ENCODE measurements at places on chromosomes 13 and 19.

DNA sequence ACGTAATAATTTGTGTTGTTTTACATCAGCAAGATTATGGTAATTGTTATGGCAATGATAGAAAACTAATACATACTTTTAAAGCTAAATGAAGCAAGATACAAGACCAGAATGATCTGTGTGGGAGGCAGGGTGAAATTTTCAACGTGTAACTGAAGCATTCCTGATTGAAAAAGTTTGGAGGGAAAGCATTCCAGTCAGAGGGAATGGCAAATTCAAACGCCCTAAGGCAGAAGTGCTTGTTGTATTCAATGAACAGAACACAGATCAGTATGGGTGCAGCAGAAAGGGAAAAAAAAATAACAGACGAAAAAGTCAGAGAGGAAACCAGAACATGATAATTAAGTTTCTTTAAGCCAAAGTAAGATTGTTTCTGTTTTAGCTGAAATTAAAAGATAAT, 928.5 kb upstream of the SLITRK1 start:
- no peak for DNase-seq

DNA sequence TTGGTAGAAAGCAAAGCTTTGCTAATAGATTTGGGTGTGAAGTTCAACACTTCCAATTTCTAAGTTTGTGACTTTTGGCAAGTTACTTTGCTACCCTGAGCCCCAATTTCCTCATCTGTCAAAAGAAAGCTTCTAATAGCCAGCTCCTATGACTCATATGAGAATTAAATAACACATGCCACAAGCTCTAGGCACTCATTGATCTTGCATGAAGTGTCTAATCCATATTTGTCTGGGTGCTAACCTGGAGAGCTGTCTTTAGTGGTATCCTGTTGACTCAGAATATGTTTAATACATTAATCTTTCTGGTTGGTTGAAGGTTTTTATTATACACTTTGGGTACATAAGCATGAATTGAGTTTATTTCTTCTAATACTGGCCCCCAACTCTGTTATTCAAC, 188.8 kb downstream of the POSTN start:
- no peak for DNase-seq

GRCh38 chr13:60000081-60000480, 163.6 kb downstream of the DIAPH3 start:
- no peak for DNase-seq

- no peak for DNase-seq
These were observed 828.3 kb upstream of the MIR17HG start for GRCh38 chr13:90519157-90519556.

GRCh38 chr13:46656786-46657185, 103.8 kb downstream of the LRCH1 start:
- DNase-seq, result no peak

DNA sequence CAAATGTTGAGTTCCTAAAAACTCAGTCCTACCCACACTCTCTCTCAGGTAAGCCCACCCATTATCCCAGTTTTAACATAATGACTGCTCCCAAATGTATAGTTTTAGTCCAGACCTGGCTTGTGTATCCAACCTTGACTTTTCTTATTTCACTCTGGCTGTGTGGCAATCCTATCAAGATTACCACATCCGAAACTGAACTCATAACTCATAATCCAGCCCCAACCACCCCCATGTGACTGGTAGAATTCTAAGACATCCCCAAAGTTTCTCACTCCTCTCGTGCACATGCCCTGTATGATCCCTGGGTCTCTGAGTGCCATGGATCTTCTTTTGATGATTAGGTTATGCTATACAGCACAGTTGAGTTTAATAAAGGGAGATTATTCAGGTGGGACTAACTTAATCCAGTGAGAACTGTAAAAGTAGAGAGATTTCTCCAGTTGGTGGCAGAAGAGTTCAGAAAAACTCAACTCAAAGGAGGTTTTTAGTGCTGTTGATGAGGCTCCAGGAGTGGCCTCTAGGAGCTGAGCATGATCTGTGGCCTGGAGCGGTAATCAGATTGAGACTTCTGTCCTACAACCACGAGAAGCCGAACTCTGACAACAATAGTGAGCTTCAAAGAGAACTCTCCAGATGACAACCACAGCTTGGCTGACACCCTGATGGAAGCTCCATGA, 413.4 kb downstream of the ZNF536 start:
- no peak for DNase-seq

DNA sequence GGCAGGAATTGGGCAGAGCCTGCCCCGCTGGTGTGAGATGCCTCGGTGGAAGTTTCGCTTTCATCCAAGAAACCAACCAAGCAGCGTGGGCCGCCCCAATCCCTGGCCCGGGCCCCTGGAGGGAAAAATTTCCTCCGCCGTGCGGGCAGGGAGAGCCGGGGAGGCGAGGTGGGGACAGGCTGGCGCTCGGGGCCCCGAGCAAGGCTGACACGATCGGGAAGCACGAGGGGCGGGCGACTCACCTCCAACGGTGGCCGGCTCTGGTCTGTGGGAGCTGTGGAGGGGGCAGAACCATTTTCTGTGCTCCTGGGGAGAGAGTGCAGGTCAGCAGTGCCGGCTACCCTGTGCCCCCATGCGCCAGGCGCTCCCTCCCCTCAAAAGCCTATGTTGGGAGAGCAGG, 11.0 kb downstream of the RNF126 start:
- DNase-seq, result no peak

DNA sequence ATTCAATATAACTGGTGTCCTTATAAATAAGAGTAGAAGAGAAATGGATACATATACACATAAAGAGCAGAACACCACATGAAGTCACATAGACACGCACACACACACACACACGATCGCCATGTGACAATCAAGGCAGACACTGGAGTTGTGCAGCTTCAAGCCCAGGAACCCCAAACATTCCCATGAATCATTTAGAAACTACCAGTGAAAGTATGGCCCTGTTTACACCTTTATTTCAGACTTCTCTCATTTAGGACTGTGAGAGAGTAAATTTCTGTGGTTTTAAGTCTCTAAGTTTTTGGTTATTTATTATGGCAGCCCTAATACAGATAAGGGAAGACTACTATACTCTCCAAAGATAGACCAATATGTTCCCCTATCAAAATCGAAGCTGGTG, 20.4 kb upstream of the TNFSF13B start:
- no peak for DNase-seq

DNA sequence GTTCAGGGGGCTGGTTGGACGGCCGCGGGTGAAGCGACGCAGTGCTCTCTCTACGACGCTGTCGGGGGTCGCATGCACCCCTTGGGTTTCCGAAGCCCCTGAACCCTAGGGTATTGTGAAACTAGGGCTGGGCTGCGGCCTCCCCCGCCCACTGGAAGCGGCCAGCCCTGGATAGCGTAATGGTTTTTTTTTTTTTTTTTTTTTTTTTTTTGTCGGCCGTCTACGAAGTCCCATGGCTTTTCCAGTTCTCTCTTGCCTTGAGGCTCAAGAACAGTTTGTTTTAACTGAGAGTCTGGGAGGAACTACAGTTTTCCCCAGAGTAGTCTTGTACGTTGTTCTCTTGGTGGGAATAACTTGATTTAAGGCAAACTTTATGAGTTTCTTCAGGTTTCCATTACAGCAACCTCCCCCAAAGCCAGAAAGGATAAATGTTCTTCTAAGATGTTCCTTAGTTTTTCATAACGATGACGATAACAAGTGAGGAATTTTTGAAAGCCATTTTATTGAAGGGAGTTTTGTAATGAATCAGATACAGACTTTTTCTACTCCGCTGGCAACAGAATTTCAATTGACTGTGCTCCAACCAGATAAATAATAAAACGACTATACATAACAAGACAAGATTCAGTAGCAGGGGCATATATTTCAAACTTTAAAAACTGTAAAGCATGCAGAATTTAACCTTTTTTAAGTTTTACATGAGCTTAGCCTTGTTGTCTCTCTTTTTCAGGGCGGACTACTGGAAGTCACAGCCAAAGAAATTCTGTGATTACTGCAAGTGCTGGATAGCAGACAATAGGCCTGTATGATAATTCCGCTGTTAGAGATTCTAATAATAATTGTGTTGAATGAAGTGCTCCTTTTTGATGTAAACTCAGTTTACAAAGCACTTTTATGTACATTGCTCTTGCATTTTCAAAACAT, 867 bp downstream of the WBP4 start:
- no peak for DNase-seq

GRCh38 chr13:99960663-99961311, 10.8 kb downstream of the ZIC5 start:
- DNase-seq, result no peak

- no peak for DNase-seq
These were observed 308.6 kb downstream of the GPC6 start for GRCh38 chr13:93535251-93535650.

- no peak for DNase-seq
These were observed 12.6 kb upstream of the ZNF792 start for GRCh38 chr19:34976611-34977010.

DNA sequence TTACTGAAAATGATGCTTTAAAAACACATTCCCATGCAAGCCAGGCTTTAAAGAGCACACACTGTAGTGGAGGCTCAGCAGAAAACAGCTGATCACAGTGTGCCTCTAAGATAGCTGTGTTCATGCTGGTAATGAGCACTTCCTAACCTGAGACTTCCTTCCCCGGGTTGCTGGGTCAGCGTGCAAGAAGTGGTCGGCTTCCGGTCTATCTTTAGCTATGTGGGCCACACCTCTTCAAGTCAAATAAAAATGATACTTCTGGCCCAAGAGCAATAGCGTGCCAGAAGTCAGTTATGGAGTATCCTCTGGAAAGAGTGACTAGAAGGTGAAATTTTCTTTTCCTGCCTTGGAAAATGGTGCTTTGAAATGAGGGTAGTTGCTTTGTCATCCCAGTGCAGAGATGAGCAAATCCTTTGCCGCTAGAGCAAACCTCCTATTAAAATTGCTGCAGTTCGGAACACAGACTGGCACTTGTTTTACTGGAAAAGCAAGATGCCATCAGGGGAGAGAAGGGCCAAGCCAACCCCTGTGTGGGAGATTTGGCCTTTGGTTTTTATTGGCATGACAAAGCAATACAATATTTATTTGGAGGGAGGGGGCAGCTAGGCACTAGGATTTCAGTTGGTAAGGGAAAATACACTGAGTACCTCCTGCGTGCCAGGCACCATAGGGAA, 64.2 kb downstream of the ARHGAP35 start:
- no peak for DNase-seq

DNA sequence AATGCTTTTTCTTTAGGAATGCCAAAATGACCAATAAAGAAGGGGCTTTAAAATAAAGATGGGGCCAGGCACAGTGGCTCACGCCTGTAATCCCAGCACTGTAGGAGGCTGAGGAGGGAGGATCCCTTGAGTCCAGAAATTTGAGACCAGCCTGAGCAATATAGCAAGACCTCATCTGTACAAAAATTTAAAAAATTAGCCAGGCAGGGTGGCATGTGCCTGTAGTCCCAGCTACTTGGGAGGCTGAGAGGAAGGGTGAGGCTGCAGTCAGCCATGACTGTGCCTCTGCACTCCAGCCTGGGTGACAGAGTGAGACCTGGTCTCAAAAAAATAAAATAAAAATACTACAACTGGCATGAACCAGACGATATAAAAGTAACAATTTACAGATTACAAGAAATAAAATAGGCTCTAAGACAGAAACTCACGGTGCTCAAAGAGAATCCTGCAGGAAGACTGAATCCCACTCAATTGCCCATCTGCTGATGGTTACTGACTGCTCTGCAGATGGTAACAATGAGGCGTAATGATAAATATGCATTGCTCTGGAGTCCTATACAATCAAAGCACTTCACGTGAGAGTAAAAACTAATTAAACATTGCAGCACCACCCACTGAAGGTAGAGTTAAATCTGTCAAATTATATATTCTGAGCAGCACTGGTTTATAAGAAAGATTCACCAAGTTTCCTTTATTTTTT, 93.2 kb downstream of the LHFPL6 start:
- no peak for DNase-seq

- DNase-seq, result no peak
These were observed 107.6 kb downstream of the SLC25A15 start for GRCh38 chr13:40897053-40897452.

DNA sequence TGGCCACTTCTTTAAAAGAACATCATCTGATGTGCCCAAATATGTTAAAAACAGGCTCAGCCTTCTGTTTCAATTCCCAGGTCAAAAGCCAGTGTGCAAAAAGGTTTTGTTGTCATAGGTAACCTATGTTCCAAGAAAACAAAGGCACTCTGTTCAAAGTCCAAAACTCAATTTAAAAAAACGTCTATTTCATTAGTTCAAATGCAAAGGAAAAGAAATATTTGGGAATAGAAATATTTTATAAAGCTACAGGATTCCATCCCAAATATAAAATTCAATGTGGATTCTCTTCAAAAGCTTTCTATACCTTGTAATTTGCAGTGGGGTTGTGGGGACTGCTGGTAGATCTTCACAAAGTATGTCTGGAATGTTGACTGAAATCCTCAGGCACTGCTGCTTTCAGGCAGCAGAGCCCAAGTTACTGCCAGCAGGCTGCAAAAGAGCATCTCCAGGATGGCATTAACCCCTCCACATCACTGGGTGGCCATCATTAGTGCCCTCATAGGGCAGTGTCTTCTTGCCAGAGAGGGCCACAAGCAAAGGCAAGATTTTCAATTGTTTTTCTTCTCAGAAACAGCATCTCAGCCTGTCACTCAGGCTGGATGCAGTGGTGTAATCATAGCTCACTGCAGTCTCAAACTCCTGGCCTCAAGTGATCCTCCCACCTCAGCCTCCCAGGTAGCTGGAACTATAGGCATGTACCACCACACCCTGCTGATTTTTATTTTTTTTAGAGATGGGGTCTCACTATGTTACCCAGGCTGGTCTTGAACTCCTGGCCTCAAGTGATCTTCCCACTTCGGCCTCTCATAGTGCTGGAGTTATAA, 22.8 kb upstream of the STK24 start:
- DNase-seq, result no peak

DNA sequence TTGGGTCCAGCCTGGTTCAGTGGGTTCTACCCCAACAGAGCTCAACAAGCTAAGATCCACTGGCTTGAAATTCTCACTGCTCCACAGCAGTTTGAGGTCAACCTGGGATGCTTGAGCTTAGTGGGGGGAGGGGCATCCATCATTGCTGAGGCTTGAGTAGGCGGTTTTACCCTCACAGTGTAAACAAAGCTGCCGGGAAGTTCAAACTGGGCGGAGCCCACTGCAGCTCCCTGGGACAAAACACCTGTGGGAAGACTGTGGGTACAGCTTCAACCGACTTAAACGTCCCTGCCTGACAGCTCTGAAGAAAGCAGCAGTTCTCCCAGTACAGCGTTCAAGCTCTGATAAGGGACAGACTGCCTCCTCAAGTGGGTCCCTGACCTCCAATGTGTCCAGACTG, 1161.9 kb downstream of the UQCRFS1 start:
- no peak for DNase-seq

DNA sequence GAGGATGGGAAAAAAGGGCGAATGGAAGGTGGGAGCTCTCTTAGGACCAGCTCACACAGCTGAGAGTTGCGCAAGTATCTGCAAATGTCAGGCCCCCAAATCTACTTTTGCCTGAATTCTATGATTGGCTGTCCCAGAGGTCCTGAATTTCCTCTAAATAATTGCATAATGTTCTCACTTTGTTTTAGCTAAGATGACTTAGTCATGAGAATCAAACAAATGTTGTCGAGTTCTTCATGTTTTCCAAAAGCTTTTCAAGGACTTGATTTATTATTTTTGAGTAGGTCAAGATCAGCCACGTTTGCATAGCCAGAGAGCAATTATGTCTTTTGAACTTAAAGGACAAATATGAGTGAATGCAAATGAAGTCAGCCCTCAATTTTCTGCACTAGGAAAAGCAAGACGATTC, 246.6 kb upstream of the MAB21L1 start:
- no peak for DNase-seq
